Fibroblast of the conjunctiva (primary cell): ENCODE measurements at places on chromosomes 4 and X.

GRCh38 chr4:8401665-8402064 lies 38.9 kb downstream of the ACOX3 start:
- DNase-seq, result no peak

DNA sequence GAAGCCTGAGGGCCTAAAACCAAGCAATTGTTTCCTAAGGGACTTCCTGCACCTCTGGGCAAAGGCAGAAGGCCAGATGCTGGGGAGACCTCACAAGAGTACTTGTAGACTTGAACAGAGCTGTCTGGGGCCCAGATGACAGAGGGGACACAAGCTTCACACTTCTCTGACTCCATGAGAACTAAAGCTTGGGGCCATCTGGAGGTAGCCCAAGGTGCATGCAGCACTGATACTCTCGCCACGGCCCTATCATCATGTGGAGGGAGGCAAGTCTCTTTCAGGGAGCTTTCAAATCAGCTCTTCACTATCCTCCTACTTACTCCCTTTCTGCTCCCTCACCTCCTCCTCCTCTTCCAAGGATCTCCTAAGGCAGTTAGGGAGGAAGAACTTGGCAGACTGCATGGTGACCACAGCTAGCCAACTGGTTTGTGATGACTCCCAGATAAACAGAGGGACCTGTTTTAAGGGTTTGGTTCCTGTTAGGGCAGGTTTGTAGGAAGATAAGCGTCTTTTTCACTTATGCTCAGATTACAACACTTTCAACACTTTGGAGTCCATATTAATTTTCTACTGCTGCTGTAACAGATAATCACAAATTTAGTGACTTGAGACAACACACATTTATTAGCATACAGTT lies 23.8 kb downstream of the MSL3 start:
- DNase-seq, result no peak

DNA sequence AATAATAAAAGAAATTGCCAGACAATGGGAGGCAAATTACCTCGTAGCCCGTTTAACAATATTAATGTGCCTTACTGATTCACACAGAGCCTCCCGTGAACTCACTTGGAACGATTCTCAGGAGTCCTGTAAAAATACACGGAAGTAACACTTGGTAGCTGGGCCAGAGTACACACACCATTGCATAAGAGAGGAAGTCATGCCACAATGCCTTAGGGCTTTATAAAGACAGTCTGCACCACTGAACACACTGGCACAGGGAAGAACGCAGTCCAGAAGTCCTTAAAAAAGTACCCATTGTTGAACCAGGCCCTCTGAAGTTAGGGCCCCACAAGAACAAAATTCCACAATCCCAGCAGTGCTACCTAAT lies 15.1 kb downstream of the SLC2A9 start:
- DNase-seq, result peak; percentile 12

- DNase-seq, result no peak
These were observed 58.7 kb downstream of the ELF2 start for GRCh38 chr4:139118365-139118764.

- DNase-seq, result no peak
These were observed 62.1 kb downstream of the USO1 start for GRCh38 chr4:75786526-75786925.
